ENCODE measurements at places on chromosomes 4 and X. TPM values are rescaled to one million over a fixed set of nuclear protein-coding genes. Genes with fewer than 3 reads are reported as not detected.

DNA sequence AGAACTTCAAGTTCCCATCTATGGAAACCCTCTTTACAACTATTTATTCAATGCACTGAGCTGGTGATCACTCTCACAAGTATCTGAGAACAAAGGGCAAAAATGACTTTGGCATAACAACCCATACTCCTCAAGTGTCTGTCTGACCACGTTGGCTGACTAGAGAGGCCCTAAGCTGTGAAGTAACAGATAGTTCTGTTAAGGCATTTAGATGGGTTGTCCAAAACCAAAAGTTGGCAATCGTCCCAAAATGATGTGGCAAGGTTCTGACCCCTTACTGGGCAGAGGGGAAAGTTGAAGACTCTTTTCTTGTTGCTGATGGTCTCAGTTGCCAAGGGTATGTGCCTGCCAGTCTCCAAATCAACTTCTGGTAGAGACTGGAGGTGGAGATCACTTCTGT, 524.8 kb downstream of the PPARGC1A start:
- H3K4me3 ChIP-seq, result no peak overlapping the region
- H3K36me3 ChIP-seq, result no peaks in the 10 kb centered on the region
- no peaks in the 10 kb centered on the region for H3K27me3 ChIP-seq

DNA sequence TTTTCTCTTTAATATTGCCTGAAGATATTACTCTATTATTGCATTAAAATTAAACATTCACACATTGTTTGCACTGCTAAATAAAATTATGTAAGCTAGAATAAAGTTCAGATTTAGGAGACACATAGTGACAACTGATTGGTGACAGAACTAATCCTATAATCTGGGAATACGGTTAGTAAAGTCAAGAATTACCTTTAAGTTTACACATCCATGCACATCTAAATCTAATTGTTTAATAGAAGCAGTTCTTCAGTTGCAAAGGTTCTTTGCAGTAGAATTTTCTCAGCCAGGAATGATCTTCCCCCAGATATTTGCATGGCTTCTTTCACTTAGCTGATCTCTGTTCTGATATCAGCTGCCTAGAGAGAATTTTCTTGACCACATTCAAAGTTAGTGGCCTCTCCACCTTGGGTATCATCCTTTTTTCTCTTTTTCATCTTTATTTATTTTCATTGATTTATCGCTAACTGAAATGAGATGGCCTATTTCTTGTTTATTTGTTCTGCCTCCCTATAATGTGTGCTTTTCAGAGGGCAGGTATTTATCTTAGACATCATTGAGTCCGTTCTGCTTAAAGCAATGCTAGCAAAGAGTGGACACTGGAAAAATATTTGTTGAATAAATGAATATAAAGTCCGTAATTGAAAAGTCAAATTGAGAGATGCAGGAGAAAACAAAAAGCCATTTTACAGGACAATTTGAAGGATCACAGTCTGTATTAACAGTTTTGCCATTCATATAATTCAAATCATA, 12.6 kb downstream of the AFP start:
- H3K27me3 ChIP-seq, result no peaks in the 10 kb centered on the region
- H3K4me1 ChIP-seq, result no peaks in the 10 kb centered on the region
- no peaks in the 10 kb centered on the region for H3K36me3 ChIP-seq
- H3K27ac ChIP-seq, result no peak overlapping the region

DNA sequence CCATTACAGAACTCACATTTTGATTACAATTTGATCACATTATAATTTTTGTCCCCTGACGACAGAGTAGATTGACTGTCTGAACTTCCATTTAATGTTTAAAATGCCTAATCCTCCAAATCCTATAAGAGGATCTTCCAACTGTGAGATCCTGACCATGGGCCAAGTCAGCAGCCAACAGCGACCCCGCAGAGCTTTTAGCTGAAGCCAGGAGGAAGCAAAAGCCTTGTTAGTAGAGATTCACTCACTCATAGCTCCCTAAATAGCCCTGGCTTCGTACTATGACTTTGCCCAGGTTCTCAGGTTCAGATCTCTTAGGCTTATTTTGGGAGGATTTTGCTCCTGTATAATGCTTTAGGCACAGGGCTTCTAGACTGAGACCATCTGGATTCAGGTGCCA, 413.1 kb downstream of the NKX6-1 start:
- no peaks in the 10 kb centered on the region for H3K27me3 ChIP-seq
- no peak for DNase-seq
- H3K4me3 ChIP-seq, result no peak overlapping the region
- H3K4me1 ChIP-seq, result no peaks in the 10 kb centered on the region
- H3K36me3 ChIP-seq, result no peaks in the 10 kb centered on the region
- no peak overlapping the region for H3K27ac ChIP-seq

DNA sequence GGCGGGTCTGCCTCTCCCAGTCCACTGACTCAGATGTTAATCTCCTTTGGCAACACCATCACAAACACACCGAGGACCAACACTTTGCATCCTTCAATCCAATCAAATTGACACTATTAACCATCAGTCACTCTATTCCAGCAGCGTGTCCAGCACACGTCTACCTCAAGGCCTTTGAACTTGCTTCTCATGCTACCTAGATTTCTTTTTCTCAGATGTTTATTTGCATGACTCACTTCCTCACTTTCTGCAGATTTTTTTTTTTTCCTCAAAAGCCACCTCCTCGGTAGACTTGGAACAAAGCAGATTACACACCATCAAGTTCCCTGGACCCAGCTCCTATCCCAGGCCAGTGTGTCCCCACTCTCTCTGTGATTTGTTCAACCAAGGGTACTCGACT, 49.5 kb downstream of the SUPT20HL2 start:
- no peaks in the 10 kb centered on the region for H3K4me1 ChIP-seq
- DNase-seq, result no peak
- no peaks in the 10 kb centered on the region for H3K27me3 ChIP-seq
- H3K27ac ChIP-seq, result no peak overlapping the region
- H3K4me3 ChIP-seq, result no peak overlapping the region

DNA sequence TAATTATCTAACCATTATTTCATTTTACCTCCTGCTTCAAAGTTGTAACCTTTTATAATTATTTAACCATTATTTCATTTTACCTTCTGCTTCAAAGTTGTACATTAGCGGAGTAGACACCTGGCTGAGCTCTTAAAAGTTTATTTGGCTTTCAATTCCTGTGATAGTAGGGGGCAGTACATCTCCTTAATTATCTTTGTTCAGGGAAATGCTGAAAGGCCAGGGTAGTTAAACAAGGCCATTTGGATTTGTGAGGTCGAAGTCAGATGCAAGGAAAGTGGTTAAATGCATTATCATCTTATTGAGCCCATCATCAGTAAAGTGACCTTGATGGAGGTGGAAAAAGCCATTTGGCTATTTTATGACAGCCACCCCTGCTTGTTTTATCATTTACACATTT, 210.6 kb downstream of the TENM3 start:
- no peak overlapping the region for H3K4me3 ChIP-seq
- H3K4me1 ChIP-seq, result peaks cover 15% of the 10 kb centered on the region
- DNase-seq, result no peak
- H3K27ac ChIP-seq, result no peak overlapping the region

GRCh38 chr4:100299046-100299840, 109.0 kb upstream of the DDIT4L start:
- H3K36me3 ChIP-seq, result no peaks in the 10 kb centered on the region
- DNase-seq, result no peak
- H3K27ac ChIP-seq, result peak overlapping the region; percentile 58

GRCh38 chr4:88697588-88698329, at the start of gene NAP1L5:
Gene NAP1L5, minus strand, starts transcription at chr4:88697829. Its CDS starts 75 bp downstream, at chr4:88697754.
- peak within 1 kb of the TSS; percentile 82 for H3K27ac ChIP-seq
- no peak for DNase-seq
- no peaks in the 10 kb centered on the region for H3K36me3 ChIP-seq
- no peaks in the 10 kb centered on the region for H3K4me1 ChIP-seq
- H3K27me3 ChIP-seq, result no peaks in the 10 kb centered on the region

DNA sequence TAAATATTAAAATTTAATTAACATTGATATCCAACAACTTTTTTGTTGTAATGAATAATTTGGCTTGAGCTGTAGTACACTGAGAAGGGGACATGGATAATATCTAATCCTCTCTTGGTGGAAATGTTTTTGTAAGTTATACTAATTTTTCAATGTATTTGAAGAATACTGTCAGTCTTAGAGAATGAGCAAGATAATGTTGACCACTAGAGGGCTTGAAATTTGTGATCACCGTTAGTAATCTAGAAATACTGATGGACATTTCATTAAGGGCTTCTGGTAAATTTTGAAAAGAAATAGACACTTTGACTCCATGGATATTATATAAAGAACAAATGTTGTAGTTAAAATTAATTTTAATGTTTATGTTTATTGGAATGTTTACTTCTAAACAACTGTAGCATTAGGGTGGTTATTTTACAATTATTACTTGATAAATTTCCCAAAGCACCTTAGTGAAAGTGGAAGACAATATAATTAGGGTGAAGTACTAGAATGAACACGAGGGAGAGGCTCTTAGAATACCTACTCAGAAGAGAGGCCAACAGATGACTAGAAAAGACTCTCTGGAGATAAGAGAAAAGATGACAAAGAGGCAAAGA, 20.0 kb upstream of the CAMK2D start:
- H3K27ac ChIP-seq, result no peak overlapping the region
- no peak overlapping the region for H3K4me3 ChIP-seq
- no peaks in the 10 kb centered on the region for H3K36me3 ChIP-seq

- no peak overlapping the region for H3K27ac ChIP-seq
- no peak for DNase-seq
- no peaks in the 10 kb centered on the region for H3K36me3 ChIP-seq
- no peaks in the 10 kb centered on the region for H3K27me3 ChIP-seq
Measured at GRCh38 chr4:24266951-24267722, 317.2 kb downstream of the DHX15 start.

- H3K36me3 ChIP-seq, result no peaks in the 10 kb centered on the region
- no peak overlapping the region for H3K4me3 ChIP-seq
- H3K27ac ChIP-seq, result no peak overlapping the region
- DNase-seq, result no peak
- no peaks in the 10 kb centered on the region for H3K4me1 ChIP-seq
Measured at GRCh38 chrX:106680716-106681115, 45.8 kb upstream of the RNF128 start.

GRCh38 chr4:185066179-185066578, 47.9 kb downstream of the HELT start:
- no peak overlapping the region for H3K27ac ChIP-seq
- H3K4me3 ChIP-seq, result no peak overlapping the region
- H3K27me3 ChIP-seq, result no peaks in the 10 kb centered on the region
- H3K4me1 ChIP-seq, result no peaks in the 10 kb centered on the region

DNA sequence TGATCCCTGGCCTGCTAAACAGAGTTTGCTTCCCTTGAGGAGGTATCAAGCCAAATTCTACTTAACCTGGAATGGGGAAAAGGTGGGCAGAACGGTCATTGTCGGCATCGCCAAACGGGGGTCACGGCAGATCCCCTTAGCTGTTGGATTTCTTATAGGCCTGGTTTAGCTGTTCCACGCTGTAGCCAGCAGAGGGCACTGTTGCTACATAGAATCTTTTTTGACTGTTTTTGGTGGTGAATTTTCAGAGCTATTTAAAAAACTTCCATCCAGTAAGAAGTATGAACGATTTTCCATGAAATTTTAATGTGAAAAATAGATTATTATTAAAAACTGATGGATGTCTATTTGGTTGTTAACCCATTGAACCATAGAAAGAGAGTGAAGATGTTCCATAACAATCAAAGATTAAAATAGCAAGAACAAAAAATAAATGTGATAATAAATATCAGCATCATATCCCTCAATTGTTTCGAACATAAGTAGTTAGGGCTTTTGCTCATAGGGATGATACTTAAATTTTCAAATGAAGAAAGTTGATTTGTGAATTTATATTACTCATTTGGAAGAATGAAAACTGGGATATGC, 56.6 kb downstream of the LINC00632 start:
- no peak overlapping the region for H3K27ac ChIP-seq
- H3K36me3 ChIP-seq, result no peaks in the 10 kb centered on the region
- no peak for DNase-seq
- no peaks in the 10 kb centered on the region for H3K27me3 ChIP-seq
- no peak overlapping the region for H3K4me3 ChIP-seq

DNA sequence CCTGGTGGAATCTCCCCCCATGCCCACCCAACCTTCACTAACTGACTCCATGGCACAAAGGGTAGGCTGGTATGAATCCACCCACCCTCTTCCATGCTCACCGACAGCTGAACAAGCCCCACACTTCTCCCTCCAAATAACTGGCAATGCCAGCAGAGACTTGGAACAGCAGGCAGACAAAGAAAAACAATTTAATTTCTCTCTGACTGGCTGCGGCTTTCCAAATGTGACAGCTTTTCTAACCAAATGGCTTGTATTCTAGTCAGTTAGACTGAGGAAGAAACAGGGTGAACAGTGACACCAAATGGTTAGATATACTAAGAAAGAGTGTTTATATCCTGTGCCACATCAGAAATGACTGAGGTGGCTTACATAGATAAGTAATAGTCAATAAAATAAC, 199.3 kb upstream of the ADAMTS3 start:
- H3K4me1 ChIP-seq, result no peaks in the 10 kb centered on the region
- no peak for DNase-seq
- no peaks in the 10 kb centered on the region for H3K36me3 ChIP-seq
- H3K27ac ChIP-seq, result no peak overlapping the region
- no peaks in the 10 kb centered on the region for H3K27me3 ChIP-seq
- no peak overlapping the region for H3K4me3 ChIP-seq

GRCh38 chrX:17634542-17635207, 102.6 kb upstream of the SCML1 start:
- no peak for DNase-seq
- H3K27me3 ChIP-seq, result no peaks in the 10 kb centered on the region
- no peak overlapping the region for H3K4me3 ChIP-seq
- peaks cover 5% of the 10 kb centered on the region for H3K4me1 ChIP-seq
- H3K36me3 ChIP-seq, result no peaks in the 10 kb centered on the region

Gene AWAT2
- not detected for total RNA-seq

Gene SCD5
- 16.9 TPM for total RNA-seq

Gene GBA3
- not detected for total RNA-seq

Gene L1CAM
- 9.6 TPM for total RNA-seq

Gene PDLIM5
- 137 TPM for total RNA-seq

Gene P2RY8
- 0.74 TPM for total RNA-seq

Gene HSFX1
- 1.2 TPM for total RNA-seq

Gene SHOX
- total RNA-seq, result not detected

Measured in vagina (tissue), 2 donors.